HEK293T (cell line): ENCODE measurements at places on chromosomes 3 and 15.
A peak's percentile ranks its signal among the peaks of the same experiment; 100 is the strongest.

DNA sequence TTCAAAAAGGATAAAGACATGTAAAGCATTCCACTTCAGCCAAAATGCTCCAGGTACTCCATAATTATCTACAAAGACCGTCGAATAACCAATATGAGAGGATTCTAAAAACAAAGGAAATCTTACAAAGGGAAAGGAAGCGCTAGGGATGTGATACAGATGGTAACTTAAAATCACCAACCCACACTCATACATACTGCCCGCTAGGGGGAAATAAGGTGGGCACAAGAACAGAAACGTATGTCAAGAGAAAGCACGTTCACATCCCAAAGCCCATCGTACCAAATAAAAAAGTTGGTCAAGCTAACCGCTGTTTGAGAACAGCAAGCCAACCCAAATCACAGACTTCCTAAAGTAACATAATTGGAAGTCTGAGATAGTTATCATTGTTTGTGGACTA is 429.4 kb downstream of the SHQ1 start:
- DNase-seq: no peak

GRCh38 chr3:197711973-197712707 is 24.6 kb downstream of the RUBCN start:
- peak; percentile 37 for DNase-seq

GRCh38 chr15:43974852-43975251 is 148.1 kb downstream of the WDR76 start:
- DNase-seq: peak; percentile 8

GRCh38 chr15:87736401-87736800 is 520.1 kb downstream of the NTRK3 start:
- no peak for DNase-seq

GRCh38 chr3:153956613-153957012 is 164.6 kb upstream of the ARHGEF26 start:
- no peak for DNase-seq

- no peak for DNase-seq
Measured at GRCh38 chr3:43762451-43762850, 71.7 kb downstream of the ABHD5 start.

DNA sequence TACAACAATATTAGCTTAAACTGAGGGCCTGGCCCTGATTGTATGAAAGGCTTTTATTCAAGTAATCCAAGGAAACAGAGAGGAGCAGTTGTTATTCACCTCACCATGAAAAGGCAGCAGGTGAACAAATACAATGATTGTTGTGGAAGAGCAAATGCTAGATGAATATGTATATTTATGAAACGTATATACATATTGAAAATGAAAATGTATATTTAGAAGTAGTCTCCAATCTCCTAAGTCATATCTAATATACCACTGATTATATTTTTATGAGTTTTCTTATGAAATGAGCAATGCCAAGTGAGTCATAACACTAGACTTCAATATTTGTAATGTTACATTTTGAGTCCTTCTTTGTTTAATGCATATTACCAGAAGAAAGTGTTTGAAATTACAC is 116.2 kb upstream of the KCNMB2 start:
- DNase-seq: no peak

GRCh38 chr15:52566889-52567288 is 1.9 kb downstream of the ARPP19 start:
- DNase-seq: no peak

DNA sequence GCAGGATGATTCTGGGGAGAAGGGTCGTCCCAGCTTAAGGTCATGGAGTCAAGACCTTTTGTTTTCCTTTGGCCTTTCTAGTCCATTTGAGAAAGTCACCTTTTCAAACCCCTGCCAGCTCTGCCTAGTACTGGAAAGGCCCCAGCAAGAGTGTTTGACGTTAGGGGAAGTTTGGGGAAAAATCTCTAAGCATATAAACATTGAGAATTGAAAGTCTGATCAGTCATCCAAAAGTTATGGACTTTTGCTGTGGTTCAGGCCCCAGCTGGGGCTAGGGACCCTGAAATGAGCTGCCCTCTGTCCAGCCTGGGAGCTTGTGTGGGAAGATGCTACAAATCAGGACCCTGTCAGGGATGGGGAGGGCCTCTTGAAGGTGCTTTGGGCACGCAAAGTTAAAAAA is 21.6 kb downstream of the SLC6A6 start:
- DNase-seq: no peak

DNA sequence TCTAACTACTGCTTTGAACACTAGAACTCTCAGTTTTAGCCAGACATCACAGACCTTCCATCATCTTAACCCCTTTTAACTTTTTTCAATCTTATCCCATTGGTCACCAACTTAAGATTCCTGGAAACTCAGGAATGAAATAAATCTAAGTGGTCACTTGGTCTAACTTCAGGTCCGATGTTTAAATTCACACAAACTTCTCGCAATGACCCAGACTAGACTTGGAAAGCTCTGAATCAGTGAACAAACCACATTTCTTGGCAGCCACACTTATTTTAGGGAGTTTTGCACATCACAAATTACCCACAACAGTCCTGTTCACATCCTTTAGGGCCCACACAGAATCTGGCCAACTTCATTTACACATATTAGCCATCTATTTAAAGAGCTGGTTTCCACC is 118.9 kb downstream of the MAGI1 start:
- DNase-seq: no peak

DNA sequence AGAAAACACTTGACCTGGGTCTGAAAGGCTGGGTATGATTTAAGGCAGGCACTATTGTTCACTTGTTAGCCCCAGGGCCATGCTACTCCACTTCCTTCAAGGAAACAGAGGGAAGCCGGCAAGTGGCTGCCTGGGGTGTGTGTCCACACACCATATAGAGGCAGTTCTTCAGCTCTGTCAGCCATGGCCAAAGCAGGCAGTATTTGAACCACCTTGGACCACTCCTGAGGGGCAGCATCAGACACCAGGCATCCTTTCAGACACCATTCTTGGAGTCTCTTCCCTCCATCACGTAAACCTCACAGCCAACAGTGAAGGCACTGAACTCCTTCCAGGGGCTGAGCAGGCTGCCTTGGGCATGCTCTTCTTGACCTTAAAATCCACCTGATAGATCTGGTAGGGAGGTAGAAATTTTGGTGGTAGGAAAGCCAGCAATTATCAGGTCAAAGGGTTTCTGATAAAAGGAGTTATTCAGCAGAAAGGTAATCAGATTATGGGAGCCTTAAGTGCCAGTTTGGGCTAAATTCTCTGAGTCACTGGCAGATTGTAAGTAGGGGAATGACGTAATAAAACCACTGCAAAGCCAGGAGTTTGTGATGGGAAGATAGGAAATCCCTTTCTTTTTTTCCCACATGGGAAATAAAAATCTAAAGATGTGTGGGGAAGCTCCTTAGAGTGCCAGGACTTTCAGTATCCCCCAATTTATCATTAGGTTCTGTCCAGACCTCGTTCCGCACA is 20.2 kb downstream of the TGFBR2 start:
- no peak for DNase-seq

DNA sequence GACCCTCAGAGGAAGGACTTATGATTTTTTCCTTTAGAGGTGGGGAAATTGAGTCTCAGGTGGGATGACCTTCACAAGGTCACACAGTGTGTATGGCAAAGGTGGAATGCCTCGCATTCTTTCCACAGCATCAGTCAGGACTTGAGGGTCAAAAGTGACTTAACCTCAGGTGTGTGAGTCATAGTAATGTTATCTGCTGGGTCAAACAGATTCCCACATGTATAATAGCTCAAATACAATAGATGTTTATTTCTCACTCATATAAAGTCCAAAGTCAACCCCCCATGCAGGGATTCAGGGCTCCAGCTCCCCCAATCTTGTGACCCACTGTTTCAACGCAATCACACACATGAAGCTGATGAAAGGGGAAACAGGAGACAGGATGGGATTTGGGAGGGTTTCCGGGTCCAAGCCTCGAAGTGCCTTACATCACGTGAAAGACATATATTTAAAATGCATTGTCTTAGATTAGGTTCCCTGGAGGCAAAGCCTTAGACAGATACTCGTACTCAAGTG is 34.0 kb upstream of the CCDC174 start:
- no peak for DNase-seq

GRCh38 chr15:87038404-87038803 is 958.7 kb downstream of the AGBL1 start:
- DNase-seq: no peak

- DNase-seq: no peak
Measured at GRCh38 chr3:16377847-16378302, 112.9 kb downstream of the OXNAD1 start.

- DNase-seq: no peak
Measured at GRCh38 chr3:66904336-66904735, 93.8 kb upstream of the KBTBD8 start.

GRCh38 chr3:48543271-48543866 is 13.2 kb downstream of the PFKFB4 start:
- DNase-seq: no peak

DNA sequence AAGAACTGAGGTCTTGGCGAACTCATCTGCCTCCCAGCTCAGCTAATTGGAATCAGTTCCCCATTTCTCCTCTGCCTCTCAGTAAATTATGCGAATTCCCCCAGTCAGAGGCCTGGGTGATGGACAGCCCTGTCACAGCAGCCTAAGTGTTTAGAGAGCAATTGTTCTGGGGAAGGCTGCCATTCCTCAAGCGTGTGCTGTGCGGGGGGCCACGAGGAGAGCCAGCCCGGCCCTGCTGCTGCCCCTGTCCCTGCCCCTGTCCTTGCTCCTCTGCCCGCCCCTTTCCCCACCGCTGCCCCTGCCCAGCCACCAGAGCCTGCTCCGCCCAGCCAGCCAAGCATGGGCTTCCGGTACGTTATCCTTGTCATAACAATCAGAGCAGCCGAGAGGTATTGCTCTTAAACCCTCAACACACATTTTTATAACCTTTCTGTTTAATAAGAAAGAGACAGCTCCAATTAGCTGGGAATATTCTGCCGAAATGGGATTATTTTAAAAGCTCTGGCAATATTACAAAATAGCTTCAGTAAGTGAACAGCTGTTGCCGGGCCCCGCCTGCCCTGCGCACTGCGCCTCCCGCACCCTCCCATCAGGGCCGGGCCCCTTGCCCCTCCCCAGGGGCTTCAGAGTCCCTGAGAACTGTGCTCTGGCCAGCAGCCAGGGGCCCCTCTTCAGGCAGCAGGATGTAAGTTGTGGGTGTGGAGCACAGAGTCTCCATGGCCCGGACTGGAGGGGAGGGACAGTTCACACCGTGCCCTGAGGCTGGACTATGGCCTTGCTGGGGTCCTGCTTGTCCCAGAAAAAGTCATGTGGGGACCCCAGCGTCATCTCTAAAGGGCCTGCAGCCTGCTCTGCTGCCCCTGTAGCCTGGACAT is 12.4 kb upstream of the CACNA2D2 start:
- peak; percentile 45 for DNase-seq

- no peak for DNase-seq
Measured at GRCh38 chr3:194487289-194488054, 670 bp upstream of the ATP13A3 start.

DNA sequence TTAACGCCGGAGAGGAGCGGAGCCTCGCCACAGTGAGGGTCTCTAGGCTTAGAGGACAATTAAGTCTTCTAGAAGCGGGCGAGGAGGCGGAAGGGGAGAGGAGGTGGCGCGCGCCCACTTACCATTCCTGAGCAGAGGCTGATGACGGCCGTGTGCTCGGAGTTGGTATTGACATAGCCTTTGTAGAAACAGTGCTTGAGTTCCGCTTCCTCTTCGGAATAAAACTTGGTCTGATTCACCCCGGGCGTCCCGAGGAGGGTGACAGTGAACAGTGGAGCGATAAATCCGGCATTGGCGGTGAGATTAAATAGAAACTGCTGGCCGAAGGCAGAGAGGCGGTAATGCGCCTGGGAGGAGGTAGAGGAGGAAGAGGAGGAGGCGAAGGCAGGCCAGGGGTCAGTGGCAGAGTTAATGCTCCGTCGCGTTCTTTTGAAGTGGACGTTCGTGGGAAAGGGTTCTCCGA is 1.3 kb downstream of the ADAMTS9 start:
- DNase-seq: peak; percentile 36

DNA sequence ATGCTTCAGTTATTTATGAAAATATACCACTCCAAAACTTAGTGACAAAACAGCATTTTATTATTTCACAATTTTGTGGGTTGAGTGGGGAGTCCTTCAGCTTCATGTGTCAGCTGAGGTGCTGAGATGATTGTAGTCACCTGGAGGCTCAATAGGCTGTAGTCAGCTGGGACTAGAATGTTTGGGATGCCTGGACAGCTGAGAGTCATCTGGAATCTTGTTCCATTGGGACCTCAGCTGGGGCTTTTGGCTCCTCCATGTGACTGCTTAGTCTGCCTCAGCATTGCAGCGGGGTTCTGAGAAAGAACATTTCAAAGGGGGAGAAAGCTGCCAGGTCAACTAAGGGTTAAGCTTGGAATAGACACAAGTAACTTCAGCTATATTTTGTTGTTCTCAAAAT is 13.4 kb downstream of the STT3B start:
- no peak for DNase-seq

DNA sequence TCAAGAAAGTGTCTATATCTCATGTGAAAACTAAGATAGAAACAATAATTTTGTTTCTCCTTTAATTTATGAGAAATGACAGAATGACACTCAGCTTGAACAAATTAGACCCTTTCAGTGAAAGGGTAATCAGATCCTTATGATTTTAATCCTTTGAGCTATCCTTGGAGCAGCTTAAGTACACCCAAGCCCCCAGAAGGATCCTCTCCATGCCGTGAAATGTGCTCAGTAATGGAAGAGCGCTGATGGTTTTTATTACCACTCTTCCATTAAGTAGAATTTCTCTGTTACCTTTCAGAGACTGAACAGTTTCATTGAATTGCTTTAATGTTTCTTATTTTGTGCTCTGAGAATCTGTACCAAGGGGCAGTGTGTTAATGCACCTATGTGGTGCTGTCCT is 54.3 kb downstream of the HMG20A start:
- no peak for DNase-seq

- DNase-seq: no peak
Measured at GRCh38 chr3:37816271-37816670, 45.4 kb upstream of the CTDSPL start.

- no peak for DNase-seq
Measured at GRCh38 chr3:196662033-196662432, 22.5 kb downstream of the NRROS start.

DNA sequence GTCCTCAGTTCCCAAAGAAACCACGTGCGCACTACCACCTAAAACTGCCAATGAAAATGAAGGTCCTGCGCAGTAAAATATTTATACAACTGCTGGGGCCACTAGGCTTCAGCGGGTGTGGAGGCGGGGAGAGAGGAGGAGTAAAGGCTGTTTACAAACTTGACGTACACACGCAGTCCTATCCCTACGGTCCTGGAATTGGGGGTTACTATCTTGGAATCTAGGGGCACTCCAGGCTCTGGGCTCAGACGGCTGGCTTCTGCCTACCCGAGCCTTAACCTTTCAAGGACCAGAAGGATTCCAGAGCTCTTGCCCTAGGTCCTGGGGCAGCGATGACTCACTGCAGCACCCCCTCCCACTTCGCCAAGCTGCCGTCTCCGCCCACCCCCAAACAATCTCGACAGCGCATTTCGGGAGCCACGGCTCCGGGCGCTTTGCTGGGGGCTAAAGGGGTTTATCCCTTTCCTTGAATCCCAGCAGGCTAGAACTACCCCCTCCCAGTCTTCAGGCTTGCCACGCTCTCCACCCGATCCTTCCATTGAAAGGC is 3.0 kb downstream of the ADAMTS9 start:
- DNase-seq: peak; percentile 9

GRCh38 chr3:79056498-79056897 is 711.3 kb downstream of the ROBO1 start:
- peak; percentile 25 for DNase-seq

GRCh38 chr3:122975924-122976293 is 51.7 kb downstream of the SEMA5B start:
- no peak for DNase-seq

- DNase-seq: no peak
Measured at GRCh38 chr15:99956820-99957641, 223.8 kb upstream of the LYSMD4 start.

GRCh38 chr15:91852741-91853510 is 582 bp upstream of the SLCO3A1 start:
- peak; percentile 73 for DNase-seq

- DNase-seq: no peak
Measured at GRCh38 chr3:42214565-42215283, 51.3 kb downstream of the CCK start.
